Activated T-helper 1 cell treated with Interleukin-2 at 50 U/mL for 16 hours (primary cell): ENCODE measurements at places on chromosomes 3 and 15.

- DNase-seq = no peak
These were observed 28.6 kb upstream of the PLXNA1 start for GRCh38 chr3:126954141-126954842.

GRCh38 chr15:63357731-63358130 is 23.9 kb downstream of the CA12 start:
- DNase-seq = no peak

DNA sequence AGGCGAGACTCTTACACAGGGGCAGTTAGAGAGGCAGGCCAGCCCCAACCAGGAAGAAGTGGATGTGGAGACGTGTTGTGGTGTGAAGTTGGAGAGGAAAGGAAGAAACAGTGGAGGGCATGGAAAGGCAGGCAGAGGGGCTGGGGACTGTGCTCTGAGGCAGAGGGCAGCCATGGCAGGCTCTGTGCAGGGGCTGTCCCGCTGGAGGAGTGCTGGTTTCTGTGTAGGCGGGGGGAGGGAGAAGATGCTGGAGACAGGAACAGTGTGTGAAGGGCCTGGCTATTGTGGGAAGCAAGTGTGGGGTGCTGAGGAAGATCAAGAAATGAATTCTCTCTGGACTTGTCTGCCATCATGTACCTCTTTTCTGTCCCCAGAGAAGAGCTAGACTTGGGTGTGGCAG is 21.0 kb downstream of the SNAPC5 start:
- DNase-seq = no peak

GRCh38 chr3:2517500-2518172 is 419.0 kb downstream of the CNTN4 start:
- DNase-seq = no peak

GRCh38 chr3:118988198-118989130 is 46.2 kb downstream of the IGSF11 start:
- DNase-seq = no peak

- no peak for DNase-seq
These were observed 188.1 kb upstream of the CBLB start for GRCh38 chr3:106056931-106057330.
